ENCODE measurements at places on chromosomes 7 and 10.

DNA sequence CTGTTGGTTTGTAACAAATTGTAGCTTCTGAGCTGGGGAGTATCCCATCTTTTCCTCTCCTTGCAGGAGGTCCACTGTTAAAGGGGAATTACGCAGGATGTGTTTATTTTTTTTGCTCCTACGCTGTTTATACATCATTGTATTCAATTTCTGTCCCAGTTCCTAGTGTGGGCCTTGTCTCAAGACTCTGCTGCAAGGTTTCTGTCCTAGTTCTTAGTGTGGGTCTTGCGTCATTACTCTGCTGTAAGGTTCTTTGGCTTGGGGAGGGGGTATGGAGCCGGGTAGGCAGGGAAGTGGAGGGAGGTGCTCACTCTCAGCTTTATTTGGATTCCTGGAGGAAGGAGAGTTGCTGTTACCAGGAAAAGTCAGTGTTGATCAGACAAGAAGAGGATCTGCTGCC is 64.0 kb upstream of the TRIM8 start:
- no peak for DNase-seq

DNA sequence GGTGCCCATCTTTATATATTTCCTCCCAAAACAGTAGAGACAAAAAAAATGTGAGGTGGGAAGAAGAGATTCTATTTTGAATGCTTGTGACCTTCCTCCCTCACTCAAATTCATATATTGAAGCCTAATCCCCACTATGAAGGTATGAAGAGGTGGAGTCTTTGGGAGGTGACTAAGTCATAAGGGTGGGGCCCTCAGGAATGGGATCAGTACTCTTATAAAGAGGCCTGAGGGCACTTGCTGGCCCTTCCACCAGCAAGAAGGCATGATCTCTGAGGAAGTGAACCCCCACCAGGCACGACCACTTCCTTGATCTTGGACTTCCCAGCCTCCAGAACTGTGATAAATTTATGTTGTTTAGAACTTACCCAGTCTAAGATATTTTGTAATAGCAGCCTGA is 517.2 kb upstream of the CNTNAP2 start:
- no peak for DNase-seq

DNA sequence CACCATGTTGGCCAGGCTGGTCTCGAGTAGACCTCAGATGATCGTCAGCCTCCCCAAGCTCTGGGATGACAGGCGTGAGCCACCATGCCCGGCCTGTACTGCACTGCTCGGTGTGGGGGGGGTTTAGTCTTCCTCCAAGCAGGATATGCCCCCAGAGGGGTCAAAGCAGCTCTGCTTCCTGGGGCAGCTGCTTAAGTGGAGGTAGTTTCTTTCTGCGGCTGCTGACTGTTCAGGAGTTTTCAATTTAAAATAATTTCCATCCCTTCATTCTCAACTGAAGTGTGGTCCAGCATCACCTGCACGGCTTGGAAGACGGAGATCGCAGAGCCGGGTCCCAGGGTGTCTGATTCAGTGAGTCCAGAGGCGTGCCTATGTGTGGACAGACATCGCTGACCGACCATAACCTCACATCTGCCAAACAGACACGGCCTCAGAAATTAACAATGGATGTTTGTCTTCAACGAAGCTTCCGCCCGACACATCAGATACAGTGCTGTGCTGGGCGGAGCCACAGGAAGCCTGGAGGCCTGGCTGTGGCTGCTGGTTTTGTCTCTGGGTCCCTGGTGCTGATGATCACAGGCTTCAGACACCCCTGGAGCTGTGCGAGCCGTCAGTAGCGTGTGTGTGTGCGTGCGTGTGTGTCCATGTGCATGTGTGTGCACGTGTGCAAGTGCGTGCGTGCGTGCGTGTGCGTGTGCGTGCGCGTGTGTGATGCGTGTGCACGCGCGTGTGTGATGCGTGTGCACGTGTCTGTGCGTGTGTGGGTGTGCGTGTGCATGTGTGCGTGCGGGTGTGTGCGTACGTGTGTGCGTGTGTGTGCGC is 226.5 kb upstream of the PITRM1 start:
- DNase-seq: peak; percentile 73

- peak; percentile 39 for DNase-seq
Observed at GRCh38 chr10:97270523-97271154, 21.8 kb downstream of the ARHGAP19 start.

DNA sequence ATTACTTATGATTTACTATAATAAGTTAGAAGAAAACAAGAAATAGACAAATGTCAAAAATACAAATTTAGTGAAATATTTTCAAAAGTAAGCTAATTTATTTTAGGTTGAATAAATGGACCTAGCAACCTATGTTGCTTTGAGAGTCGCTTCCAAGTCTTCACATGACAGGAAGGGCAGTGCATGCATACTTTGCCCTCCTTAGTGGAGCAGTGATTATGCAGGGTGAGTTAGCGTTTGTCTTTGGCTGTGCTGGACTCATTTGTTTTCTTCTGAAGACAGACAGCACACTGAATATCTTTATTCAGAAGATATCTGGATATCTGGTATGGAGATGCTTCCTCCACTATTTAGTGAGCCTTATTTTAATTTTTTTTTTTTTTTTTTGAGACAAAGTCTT is 102.5 kb downstream of the SRI start:
- DNase-seq: no peak

DNA sequence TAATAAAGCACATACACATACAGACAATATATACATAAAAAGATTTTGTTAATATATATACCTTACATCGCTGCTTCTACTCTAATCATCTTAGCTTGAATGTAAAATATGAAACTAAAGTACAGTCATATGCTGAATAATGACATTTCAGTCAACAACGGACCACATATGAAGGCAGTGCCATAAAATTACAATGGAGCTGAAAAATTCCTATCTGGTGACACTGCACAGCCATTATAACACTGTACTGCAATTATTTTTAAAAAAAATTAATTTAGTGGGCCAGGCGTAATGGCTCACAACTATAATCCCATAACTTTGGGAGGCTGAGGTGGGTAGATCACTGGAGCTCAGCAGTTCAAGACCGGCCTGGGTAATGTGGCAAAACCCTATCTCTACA is 122.3 kb downstream of the JMJD1C start:
- peak; percentile 28 for DNase-seq

DNA sequence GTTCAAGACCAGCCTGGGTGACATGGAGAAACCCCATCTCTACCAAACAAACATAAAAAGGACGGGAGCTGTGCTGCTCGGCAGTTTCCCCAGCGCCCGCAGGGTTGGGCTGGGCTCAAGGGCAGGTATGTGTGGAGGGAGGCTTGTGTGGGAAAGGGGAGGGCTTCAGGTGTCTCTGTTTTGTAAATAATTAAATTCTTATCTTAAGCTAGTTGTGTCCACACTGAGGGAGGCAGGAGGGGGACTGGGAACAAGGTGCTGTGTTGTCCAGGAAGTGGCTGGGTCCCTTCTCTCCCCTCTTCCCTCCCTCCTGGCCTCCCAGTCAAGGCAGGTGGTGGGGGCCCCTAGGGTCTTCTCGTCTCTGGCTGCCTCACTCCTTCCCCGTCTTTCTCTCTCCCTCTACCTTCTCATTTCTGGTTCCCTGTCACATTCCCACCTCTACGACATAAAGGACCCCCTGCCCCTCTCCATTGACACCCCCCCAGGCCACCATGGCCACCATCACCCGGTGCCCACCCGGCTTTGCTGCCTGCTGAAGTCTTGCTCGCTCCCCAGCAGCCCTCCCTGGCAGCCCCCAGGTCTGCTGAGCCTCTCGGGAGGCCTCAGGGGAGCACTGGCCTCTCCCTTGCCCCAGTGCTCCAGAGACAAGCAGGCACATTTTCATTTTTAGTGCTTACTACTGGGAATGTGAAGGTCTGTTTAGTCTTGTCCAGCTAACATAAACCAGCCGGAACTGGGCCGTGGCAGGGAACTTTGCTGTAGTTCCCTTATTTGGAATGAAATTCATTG is 19.3 kb downstream of the NEURL1 start:
- no peak for DNase-seq

DNA sequence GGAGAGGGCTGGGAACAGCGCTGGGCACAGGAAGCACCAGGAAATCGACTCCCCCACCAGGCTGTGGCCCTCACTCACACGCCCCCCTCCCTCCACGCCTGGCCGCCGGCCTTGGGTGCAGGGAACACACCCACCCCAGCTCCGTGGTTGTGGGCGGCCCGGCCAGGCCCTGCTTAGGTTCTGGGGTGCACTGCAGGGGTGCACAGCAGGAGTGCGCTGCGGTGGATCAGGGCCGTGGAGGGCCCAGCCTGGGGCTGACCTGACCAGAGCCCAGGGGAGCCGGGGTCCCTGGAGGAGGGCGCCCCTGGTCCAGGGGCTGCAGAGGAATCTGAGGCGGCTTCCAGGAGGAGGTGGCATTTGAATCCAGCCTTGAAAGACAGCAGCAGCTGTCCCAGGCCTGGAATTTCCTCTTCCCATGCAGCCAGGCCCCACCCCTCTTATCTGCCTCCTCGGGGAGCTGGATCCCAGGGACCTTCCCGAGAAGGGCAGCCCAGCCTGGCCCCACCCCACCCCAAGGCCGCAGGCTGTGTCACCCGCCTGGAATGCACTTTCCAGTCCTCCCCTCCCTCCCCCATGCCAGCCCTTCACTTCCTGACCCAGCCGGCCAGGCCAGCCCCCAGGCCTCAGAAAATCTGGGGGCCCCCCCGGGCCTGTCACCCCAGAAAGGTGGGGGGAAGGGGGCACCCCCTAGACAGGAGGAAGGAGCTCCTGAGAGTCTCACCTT is 18.4 kb upstream of the PDGFA start:
- peak; percentile 95 for DNase-seq

DNA sequence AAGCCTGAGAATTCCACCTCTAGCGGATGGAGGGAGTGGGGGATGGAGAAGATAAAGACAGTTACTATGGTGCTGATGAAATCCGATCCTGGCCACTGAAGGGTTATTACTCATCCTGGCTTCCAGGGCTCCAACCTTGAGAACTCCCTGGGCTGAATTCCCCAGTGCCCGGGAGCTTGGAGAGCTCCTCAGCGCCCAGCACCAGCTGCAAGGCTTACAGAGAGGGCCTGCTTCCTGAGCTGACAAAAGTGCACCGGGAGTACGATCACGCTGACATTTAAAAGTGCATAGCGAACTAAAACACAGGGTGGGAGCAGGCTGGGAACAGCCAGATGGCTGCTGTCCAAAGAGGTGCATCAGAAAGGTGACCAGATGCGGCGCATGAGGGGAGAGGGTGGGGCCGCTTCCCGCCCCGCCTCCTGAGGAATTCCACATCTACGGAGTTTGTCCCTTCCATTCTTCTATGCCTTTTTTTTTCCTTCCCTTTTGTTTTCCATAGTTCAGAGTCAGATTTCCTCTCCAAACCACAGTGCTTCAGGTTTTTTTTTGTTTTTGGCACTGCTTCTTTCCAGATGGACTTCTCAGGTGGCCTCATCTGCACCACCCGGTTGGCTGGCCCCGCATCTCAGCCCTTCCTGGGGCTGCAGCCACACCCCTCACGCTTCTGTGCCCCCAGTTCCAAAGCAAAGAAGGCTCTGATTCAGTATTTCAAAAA is 62.4 kb upstream of the MKRN1 start:
- peak; percentile 88 for DNase-seq

GRCh38 chr7:35676211-35676610 is 18.7 kb downstream of the HERPUD2 start:
- no peak for DNase-seq

DNA sequence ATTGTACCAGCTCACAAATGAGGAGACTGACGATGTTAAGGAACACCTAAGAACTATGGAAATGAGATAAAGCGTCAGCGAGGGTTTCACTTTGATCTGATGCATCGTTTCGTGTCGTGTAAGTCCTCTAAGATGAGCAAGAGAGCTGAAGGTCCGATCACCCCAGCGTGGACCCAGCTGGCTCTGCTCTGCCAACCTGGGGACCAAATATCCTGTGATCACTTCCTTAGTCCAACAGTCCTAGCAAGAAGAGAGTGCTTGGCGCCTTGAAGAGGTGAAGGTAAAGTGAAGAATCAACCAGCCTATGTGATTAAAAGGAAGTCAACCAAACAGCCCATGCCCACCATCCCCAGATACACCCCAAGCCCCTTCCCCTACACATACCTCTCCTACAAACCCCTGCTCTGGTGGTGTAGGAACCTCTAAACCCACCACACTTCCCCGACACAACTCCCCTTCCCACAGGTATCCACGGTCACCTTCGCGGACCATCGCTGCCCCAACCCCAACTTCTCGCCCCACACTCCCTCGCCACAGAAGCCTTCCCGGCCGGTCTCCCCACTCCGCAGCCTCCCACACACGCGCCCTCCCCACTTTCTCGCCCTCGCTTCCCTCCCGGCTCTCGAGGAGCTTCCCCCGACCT is 722 bp downstream of the UPF2 start:
- DNase-seq: peak; percentile 15

GRCh38 chr10:50447691-50448090 is 176.1 kb downstream of the SGMS1 start:
- DNase-seq: no peak

GRCh38 chr7:27096768-27097514 is 1.1 kb upstream of the HOXA1 start:
- DNase-seq: peak; percentile 59

- DNase-seq: no peak
Observed at GRCh38 chr10:119353421-119353820, 146.1 kb downstream of the GRK5 start.

DNA sequence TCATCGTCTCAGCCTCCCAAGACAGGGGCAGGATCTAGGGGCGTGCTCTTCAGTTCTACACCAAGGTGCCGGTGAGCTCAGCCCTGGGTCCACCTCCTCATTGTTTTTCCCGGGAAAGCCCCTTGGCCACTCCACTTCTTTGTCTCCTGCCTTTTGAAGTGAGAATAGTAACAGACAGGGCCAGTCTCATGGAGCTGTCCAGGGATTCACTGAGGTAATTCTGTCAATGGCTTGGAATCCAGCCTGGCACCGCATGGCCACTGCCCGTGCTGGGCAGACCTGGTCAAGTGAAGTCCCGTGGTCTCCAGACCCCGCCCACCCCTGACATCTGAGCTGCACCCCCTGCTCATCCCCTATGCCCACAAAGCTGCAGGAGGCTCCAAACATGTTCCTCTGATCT is 138.9 kb downstream of the TNS3 start:
- no peak for DNase-seq

- no peak for DNase-seq
Observed at GRCh38 chr10:21505711-21506278, 19.7 kb downstream of the SKIDA1 start.

DNA sequence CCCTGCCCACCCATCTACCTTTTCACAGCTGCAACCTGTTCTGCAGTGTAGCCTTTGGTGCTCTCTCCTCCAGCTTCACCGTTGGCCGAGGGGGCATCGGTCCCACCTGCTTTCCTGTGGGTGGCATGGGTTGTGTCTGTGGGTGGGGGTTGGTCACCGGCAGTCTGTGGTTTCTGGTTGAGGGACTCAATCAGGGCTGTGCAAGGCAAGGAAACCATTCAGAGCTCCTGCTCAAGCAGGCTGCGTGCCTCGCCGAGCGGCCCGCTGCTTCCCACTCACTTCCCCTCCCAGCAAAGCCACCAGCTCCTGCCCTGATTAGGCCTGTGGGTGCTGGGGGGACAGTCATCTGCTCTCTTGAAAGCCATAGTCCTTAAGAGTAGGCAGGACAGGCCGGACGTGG is 9.8 kb downstream of the DNAJB12 start:
- no peak for DNase-seq

- DNase-seq: no peak
Observed at GRCh38 chr10:133419211-133419950, 5.0 kb downstream of the SPRN start.

- no peak for DNase-seq
Observed at GRCh38 chr7:3300221-3300650, 816 bp upstream of the SDK1 start.

All from AG10803 (cell line).